ENCODE measurements at places on chromosomes 4 and X.

DNA sequence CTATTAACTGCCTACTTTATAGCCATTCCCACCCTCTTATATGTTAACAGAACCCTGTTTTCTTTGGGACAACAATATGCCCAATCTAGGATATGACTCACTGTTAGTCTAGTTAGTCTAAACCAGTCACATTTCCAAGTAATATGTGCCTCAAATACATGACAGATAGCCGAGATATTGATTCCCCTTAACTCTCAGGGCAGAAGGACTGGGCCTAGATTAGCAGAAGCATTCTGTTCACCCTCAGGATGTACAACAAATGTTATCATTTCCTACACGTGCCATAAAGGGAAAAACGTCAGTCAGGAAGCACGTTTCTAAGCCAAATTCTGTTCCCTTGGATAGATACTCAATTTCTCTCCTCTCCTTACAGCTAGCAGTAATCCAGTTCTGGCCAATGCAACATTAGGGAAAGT lies 114.1 kb downstream of the SLC10A7 start:
- no peak for DNase-seq

DNA sequence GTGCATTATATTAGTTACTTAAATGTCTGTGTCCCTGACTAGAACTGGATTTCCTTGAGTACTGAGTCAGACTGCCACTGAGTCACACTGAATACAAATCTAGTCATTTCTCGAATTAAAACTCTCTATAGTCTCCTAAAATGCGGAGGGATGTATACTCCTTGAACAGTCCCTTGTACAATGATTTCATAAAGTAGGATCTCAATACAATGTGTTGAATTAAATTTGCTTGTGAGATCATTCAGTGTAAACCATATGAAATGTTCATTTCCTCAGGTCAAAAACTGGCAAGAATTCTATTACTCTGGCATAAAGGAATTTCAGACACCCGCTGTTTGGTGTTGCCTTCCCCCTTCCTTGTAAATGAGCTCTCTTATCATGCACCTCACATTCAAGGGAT lies 17.5 kb upstream of the FAM241A start:
- peak; percentile 59 for DNase-seq

GRCh38 chr4:138202686-138203085 lies 39.5 kb downstream of the SLC7A11 start:
- no peak for DNase-seq

- no peak for DNase-seq
These were observed 74.4 kb upstream of the DDX3X start for GRCh38 chrX:41259516-41259915.

- DNase-seq = peak; percentile 74
These were observed 382.9 kb downstream of the INPP4B start for GRCh38 chr4:142463206-142463605.

DNA sequence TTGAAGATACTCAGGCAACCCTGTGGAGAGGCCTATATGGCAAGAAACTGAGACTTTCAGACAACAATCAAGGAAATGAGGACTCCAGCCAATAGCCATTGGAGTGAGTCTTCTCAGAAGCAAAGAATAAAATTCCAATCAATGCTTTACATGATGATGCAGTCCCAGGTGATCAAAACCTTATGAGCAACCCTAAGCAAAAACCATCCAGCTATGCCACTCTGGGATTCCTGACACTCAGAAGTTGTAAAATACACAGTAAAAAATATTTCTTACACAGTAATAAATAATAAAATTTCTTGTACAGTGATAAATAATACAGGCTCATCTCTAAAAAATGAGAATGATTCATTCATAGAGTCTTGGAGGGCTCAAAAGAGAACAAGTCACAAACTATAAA lies 150.6 kb downstream of the IL15 start:
- DNase-seq = no peak

- no peak for DNase-seq
These were observed 375.5 kb downstream of the NAF1 start for GRCh38 chr4:162791226-162791625.

DNA sequence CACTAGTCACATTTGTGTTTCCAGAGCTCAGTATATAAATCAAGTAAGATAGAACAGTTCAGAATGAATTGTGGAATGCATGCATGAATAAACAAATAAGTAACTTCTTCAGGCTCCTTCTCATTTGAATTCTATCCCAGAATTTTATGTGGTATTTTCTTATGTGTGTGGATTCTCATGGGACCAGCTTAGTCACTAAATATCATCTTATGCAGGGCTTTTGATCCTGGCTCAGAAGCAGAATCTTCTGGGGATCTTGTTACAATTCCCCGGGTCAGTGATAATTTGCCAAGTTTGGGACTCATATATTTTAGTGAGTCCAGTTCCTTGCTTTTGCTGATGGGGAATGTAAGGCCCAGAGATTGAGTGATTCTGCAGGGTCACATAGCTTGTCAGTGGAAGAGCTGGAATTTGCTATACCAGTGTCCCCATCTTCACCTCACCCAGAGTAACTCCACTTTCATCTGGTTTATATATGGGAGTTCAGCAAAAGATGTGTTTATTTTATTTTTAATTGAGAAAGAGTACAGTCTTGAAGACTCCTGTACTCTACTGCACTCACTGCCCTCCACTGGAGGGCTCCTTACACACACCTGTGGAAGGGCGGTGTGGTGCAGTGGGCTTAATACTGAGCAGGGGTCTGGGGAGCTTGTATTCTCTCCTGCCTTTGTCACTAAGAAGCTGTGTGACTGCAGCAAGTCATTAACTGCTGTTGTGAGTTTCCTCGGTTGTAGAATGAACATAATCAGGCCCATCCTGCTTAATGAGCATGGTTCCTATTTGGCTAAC lies 198.2 kb upstream of the CXorf66 start:
- no peak for DNase-seq

GRCh38 chrX:19904778-19905367 lies 17.5 kb upstream of the SH3KBP1 start:
- no peak for DNase-seq

GRCh38 chr4:110372485-110372884 lies 103.5 kb upstream of the ENPEP start:
- no peak for DNase-seq

DNA sequence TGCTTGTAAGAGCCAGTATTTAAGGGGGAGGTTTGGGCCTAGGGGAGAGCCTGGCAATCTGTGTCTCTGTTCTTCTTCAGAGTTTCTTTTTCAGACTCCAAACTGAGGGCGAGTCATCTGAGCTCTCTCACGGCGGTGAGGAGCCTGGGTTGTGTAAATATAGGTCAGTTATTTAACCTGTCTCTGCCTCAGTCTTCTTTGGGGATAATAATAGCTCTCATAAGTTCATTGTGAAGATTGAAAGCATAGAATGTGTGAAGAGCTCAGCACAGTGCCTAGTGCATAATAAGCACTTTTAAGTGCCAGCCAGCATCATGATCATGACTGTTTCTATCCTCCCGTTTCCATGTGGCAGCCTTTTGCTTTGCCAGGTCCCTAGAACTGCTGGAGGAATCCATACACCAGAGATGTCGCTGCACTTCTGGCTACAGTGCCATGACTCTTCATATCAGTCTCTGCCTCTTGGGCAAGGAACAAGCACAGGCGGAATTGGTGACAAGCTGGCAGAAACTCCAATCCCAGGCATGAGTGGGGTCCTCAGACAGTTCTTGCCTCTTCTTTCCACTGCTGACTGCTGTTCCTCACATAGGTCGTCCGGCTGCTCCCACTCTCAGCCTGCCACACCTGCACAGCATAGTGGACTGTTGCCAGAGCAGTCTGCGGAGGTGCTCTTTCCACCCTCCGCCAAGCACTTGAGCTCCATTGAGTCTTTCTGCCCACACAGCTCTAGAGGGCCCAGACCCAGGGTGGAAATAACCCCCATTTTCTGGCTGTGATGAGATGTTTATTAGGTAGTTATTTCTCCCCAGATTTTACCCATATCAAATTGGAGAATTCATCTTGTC lies 103.7 kb upstream of the MAML3 start:
- no peak for DNase-seq

- DNase-seq = no peak
These were observed 86.0 kb downstream of the WWC2 start for GRCh38 chr4:183185018-183185417.

DNA sequence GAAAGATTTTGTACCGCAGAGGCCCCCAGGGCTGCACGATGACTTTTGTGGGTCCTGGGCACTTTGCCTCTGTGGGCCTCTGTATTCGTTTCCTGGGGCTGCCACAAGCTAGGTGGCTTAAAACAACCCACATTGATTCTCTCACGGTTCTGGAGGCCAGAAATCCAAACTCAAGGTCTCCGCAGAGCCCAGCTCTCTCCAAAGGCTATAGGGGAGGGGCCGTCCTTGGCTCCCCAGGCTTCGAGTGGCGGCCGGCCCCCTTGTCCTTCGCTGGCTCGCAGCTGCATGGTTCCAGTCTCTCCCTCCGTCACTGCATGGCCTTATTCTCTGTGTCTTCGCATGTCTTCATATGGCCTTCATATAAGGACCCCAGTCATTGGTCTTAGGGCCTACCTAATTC lies 241.2 kb downstream of the EVC2 start:
- no peak for DNase-seq
